Neuronal stem cell (in vitro differentiated cells): ENCODE measurements at places on chromosomes 5 and 9.

- DNase-seq, result no peak
Measured at GRCh38 chr5:54655761-54656160, 138.2 kb downstream of the SNX18 start.

- DNase-seq, result no peak
Measured at GRCh38 chr5:116454417-116454927, 120.2 kb downstream of the SEMA6A start.

- DNase-seq, result no peak
Measured at GRCh38 chr5:108061941-108062340, 320.0 kb downstream of the FBXL17 start.

GRCh38 chr5:1670351-1670750 lies 129.3 kb downstream of the MRPL36 start:
- DNase-seq, result no peak

DNA sequence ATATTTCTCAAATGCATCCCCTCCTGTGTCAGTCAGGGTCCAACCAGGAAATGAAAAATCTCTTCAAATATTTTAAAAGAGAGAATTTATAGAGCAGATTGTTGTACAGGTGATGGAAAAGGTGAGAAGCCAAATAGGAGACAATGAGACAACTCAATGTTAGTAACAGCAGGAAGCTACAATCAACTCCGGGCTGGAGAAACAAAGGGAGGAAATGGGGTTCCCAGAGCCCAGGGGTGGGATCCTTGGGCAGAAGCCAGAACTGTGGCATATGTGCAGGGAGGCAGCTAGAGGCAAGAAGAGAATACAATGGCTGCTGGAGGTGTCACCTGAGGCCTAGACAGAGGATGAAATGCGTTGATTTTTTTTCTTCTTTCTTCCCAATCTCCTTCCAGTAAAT lies 361.8 kb upstream of the ACTBL2 start:
- DNase-seq, result no peak

DNA sequence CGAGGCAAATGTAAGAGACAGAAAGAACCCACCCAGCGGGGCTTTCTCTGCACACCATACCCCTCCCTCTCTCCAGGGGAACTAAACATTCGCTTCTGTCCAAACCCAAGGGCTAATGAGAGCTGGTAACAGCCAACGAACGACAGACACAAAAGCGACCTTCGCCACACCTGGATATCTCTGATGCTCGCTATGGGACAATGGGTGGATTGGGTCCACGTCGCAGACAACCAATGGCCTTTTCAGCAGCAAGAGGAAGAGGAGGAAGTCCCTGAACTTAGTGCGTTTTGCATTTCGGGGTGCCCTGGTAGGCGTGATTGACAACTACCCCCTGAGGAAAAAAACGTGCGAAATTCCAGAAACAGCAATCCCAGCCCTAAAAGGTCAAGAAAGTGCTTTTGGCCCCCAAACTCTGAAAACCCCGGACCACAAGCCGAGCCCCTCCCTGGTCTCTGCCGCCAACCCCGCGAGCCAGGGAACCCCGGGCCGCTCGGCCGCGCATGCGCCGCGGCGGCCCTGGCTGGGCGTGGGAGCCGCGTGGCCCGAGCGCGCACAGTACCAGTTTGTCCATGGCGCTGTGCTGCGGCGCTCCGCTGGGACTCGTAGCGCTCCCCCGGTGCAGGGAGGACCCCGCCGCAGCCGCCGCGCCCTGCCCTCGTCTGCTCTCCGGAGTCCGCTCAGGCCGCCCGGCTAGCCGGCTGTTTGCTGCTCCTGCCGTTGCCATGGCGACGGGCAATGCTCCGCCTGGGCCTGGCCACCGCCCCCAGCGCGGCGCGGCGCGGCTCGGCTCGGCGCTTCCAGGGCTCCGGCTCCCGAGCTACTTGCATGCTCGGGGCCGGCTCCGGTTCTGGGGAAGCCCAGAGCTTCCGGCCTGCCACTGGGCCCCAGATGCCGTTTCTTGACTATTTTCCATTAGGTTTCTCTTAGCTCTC lies 66.9 kb upstream of the DNAH5 start:
- peak; percentile 90 for DNase-seq

GRCh38 chr9:86321373-86321772 lies 32.8 kb downstream of the TUT7 start:
- DNase-seq, result no peak

GRCh38 chr5:148922606-148923005 lies 96.2 kb downstream of the ADRB2 start:
- DNase-seq, result no peak

- DNase-seq, result no peak
Measured at GRCh38 chr9:15541872-15542271, 11.0 kb upstream of the CCDC171 start.

GRCh38 chr9:114114364-114114763 lies 15.3 kb upstream of the KIF12 start:
- no peak for DNase-seq

DNA sequence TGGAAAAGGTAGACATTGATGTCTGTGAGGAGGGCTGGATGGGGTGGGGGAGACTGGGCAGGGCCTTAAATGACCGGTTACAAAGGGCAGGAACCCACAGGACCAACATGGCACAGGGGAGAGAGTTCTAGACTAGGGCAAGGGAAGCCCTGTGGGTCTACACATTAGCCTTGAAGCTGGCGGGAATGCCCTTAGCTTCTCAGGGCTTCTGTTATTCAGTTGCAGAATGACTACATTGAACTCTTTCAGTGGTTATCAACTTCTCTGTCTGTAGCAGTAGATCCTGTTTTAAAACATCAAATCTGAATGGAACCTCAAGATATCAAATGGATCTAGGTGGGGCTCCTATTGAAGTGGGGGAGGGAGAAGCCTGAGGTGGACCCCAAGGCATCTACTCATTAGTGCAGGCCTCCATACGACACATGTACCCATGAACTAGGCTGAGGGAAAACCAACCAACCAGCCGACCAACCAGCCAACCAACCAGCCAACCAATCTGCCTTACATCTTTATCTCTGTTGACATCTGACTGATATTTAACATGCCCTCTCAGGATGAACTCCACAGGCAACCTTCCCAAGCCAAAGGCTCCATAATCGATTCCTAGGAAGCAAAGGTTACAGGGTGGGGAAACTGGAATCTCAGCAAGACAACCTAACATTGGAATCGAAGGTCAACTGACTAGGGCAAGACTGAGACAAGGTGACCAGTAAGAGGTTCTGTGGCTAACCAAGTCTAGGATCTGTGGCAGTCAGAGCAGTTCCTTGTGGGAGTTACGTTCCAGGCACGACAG lies 48.3 kb downstream of the DAP start:
- DNase-seq, result no peak

GRCh38 chr9:71826279-71826678 lies 58.0 kb upstream of the CEMIP2 start:
- no peak for DNase-seq

- no peak for DNase-seq
Measured at GRCh38 chr5:166127766-166128570, 2163.5 kb upstream of the WWC1 start.

DNA sequence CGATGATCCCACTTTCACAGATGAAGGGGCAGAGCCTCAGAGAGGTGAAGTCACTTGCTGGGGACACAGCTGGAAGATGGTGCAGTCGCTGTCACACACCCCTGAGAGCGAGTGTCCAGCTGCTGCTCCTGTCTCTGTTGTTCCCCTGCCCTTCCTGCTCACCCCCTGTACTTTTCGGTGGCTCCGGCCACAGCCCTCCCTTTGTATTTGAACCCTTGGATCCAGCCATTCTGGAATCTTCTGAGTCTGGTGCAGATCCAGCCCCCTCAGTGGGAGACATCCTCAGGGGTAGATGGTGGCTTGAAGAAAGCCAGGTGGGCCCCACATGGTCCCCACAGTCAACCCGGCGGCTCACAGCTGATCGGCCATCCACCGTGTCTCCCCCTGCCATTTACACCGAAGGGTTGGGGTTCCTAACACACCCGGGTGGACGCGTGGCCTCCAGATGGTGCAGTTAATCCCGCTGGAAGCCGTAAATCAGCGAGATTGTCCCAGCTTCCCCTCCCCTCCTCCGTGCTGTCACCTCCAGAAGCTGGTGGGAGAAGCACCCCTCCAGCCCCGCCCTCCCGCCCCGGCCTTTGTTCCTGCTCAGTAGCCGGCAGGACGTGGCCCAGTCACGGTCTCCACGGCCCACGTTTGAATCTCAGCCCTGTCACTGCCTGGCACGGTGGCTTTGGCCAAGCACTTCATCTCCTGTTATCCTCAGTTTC lies 204.8 kb downstream of the C9orf50 start:
- no peak for DNase-seq

DNA sequence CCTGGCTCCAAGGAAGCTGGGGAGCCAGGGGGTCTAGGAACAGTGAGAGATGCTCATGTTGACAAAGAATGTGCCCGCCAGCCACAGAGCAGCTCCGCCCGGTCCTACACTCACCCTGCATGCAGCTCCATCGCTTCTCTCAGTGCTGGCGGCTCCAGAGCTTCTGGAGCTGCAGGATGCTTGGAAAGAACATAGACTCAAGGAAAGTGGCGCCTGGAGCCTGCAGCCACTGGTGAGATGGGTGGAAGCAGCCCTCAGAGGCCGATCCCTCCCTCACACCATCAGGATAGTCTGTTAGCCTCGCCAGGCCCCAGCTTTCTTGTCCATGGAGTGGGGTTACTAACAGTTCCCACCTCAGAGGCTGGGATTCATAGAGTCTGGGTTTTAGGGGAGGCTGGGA lies 26.4 kb upstream of the SLC6A19 start:
- DNase-seq, result no peak

GRCh38 chr5:149423794-149424268 lies 44.7 kb upstream of the IL17B start:
- DNase-seq, result no peak

DNA sequence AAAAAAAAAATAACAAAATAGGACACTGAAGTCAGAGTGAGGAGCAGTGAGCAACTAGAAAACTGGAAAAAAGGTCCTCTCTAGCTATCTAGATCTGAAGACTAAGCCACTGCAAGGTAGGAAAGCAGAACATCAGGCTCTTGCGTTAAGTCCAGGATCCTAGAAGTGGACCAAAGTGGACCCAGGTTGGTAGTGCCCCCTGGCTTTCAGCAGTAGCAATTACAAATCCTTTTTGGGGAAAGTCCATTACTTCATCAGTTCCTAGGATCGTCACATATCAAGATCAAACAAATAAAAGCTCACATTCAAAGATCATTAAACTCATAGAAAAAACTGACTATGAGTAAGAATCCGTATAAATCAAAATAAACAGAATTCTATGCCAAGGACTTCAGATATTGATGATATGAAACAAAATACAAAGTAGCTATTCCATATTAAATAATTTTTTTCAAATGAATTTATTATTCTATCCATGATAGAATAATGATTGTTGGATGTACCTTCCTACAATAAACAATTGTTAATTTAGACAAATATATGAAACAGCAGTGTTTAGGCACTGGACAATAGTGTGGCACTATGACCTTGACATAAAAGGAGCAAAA lies 6.5 kb upstream of the RICTOR start:
- peak; percentile 6 for DNase-seq

DNA sequence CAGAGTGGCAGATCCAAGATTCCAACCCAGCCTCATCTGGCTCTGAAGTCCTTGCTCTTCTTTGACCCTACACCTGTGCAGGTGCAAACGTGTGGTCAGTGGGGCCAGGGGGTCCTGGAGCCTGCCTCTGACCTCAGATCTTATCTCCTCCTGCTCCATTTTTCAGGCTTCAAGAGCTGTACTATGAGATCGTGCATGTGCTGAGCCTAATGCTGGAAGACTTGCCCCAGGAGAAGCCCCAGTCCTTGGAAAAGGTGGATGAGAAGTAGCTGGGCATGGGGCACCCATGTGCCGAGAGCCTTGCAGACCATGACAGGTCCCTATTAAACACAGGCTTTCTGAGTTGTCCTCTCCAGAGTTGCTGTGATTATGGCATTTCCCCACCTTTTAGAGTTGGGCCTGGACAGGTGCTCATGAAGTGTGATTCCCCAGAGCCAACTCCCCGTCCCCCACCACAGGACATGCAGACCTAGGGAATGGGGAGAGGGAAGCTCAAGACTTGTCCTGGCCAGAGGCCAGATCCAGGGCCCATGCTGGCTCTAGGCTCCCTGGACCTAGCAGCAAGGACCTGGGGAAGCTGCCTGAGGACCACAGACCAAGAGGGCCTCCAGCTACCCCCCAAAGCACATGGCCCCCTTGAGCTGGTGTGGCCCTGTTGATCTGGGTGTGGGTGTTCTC lies 22.5 kb downstream of the PITX1 start:
- no peak for DNase-seq

GRCh38 chr5:133957591-133957990 lies 10.8 kb downstream of the C5orf15 start:
- DNase-seq, result no peak

DNA sequence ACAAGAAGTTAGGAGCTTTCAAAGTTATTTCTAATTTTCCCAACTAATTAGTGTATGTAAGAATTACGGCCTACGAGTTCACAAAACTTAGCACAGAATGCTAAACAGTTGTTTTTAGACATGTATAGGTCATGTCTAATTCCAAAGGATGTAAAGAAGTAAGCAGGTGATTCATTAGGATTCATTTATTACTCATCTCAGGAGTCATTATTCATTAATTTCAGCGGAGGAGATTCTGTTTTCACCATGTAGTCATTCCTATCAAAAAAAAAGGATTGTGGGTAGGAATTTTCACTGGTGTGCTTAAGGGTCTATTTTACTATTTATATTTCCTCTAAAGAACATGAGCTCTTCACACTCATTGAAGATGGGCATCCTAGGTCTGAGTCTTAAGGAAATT lies 532.2 kb downstream of the ACTL7B start:
- DNase-seq, result no peak

- no peak for DNase-seq
Measured at GRCh38 chr9:4986296-4986695, 1.2 kb downstream of the JAK2 start.

DNA sequence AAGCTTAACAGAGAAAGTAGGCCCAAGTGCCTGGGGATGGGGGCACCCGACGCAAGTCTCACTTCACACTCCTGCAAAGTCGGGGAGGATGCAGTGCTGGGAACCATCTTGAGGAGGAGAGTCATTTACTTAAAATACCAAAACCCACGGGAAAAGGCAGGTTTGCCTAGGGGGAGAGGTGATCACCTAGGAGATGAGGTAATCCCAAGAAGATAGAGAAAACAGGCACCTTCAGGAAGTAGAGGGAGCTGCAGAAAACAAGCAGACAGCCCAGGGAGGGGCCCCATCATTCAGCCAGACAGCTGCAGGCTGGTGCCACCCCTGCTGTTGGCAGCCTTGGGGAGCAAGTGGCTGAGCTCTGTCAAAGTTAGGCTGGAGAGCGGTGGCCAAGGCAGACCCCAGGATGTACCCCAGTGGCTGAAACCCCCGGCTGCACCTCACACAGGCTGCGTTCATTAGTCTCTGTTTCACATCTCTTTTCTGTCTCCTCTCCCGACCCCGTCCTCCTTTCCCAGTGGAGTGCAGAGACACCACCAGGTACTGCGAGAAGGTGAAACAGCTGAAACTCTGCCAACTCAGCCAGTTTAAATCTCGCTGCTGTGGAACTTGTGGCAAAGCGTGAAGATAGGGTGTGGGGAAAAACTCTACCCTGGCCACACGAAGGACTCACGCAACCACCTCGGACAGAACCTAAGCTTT lies 124.9 kb downstream of the SAXO1 start:
- no peak for DNase-seq

- DNase-seq, result no peak
Measured at GRCh38 chr5:141960018-141960417, 2.0 kb upstream of the PCDH12 start.
